Smooth muscle cell of the umbilical artery (primary cell): ENCODE measurements at places on chromosomes 6 and 20. TPM values are rescaled to one million over a fixed set of nuclear protein-coding genes. Genes with fewer than 3 reads are reported as not detected.

Gene LMBRD1
- 23.3 and 30.6 TPM in 2 replicates for total RNA-seq

Gene C20orf141
- not detected in 2 replicates for total RNA-seq

Gene FRK
- total RNA-seq: 0.09 and 0.30 TPM in 2 replicates

Gene RAB44
- total RNA-seq: not detected in 2 replicates

Gene TBXT
- total RNA-seq: not detected in 2 replicates

Gene VWA7
- 0.09 TPM in 1 of 2 replicates, not detected in the other for total RNA-seq

Gene CLIC5
- total RNA-seq: not detected in 2 replicates

Gene WFDC12
- total RNA-seq: not detected in 2 replicates

Gene ARFGEF3
- total RNA-seq: 0.59 and 1.1 TPM in 2 replicates

Gene RAB32
- total RNA-seq: 81.6 and 153 TPM in 2 replicates

Gene GFOD1
- total RNA-seq: 13.7 and 16.9 TPM in 2 replicates

Gene PIM1
- 7.6 and 21.7 TPM in 2 replicates for total RNA-seq

Gene STXBP5
- 46.0 and 56.8 TPM in 2 replicates for total RNA-seq

Gene CLPSL2
- not detected in 2 replicates for total RNA-seq

Gene IPCEF1
- not detected in 2 replicates for total RNA-seq

Gene GGTLC1
- not detected in 2 replicates for total RNA-seq
